SIG-M5 (cell line): ENCODE measurements at places on chromosomes 16 and 17.

DNA sequence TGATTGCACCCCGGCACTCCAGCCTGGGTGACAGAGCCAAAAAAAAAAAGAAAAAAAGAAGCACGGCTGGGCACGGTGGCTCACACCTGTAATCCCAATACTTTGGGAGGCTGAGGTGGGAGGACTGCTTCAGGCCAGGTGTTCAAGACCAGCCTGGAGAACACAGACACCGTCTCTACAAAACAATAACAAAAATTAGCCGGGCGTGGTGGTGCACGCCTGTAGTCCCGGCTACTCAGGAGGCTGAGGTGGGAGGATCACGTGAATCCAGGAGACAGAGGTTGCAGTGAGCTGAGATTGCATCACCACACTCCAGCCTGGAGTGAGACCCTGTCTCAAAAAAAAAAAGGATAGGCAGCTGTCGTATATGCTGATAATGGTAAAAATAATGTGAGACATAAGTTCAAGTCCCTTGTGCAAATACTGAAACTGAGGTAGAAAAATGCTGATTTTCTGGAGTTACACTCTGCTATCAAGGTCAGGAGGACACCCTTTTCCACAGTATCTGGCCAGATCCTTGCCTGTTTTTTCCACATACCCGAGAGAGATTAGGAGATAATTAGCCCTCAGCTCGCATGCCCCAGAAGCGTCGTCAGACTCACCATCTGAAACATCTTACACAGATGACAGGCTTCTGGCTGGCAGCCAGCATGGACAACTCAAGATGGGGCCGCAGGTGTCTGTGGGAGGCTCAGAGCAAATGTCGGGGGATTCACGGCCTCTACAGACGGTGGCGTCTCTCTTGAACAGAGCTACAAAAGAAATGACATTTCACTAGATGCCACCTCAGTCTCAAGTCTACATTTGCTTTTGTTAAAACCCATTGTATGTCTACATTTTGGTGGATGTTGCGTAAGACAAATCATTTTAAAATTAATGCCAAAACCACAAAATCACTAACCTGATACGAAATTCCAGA is 36.8 kb downstream of the WDR45B start:
- no peak for DNase-seq

- no peak for DNase-seq
Observed at GRCh38 chr17:63446753-63447470, 806 bp upstream of the CYB561 start.

DNA sequence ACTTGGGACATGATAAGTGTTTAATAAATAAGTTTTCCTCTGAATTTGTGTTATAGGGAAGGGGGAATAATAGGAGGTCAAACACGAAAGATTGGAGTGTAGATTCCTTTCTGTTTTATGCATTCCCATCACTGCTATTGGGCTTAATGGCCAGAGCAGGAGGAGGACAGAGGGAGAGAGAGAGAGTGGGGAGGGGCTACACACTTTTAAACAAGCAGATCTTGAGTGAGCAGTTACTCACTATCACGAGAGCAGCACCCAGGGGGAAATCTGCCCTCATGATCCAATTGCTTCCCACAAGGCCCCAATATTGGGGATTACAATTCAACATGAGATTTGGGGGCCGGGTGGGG is 505.0 kb downstream of the GRIN2A start:
- no peak for DNase-seq

DNA sequence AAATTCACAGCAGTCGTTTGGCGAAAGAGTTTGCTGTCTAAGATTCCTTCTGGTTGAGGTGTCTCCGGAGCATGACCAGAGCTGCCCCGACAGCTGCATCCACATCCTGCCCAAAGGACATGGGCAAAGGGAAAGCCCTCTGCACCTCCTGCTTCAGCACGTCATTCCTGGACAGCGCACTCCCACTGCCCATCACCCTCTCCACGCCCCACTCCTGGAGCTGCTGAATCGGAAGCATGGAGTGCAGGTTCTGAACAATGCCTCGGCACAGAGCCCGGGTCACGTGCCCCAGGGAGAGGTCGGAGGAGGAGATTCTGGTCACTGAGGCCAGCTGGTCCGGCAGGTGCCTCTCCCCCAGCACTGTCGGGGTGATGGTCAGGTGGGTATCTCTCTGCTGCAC is 1.3 kb upstream of the TRPV1 start:
- no peak for DNase-seq

- DNase-seq, result no peak
Observed at GRCh38 chr16:79595231-79595641, 5.3 kb downstream of the MAF start.

- no peak for DNase-seq
Observed at GRCh38 chr17:76775021-76775600, 37.2 kb downstream of the MFSD11 start.

DNA sequence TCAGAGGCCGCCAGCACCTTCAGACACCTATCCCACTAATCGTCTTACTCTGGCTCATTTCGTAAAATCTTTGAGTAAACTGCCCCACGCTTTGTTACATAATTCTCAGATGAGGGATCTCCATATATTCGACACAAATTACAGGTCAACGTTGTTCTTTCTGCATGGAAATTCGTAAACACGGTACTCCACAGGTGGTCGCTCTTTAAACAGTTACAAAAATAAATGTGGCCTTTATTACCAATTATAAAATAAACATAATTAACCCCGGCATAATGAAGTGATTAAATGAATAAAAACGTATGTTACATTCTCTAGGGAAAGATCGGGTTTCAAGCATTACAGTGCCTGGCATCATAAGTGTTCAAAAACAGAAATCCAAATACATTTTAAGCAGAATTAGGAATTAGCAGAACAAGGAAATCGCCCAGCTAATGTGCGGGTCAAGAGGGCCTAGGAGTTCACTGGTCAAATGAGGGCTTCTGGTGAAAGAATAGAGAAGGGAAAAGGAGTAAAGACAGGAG is 943 bp upstream of the PIP4K2B start:
- DNase-seq, result no peak

- DNase-seq, result no peak
Observed at GRCh38 chr17:63986821-63987220, 11.3 kb upstream of the PRR29 start.

GRCh38 chr17:82876602-82877379 is 37.0 kb upstream of the ZNF750 start:
- no peak for DNase-seq

- no peak for DNase-seq
Observed at GRCh38 chr17:35889818-35890773, 9.9 kb upstream of the CCL5 start.

GRCh38 chr16:49855280-49855821 is 561 bp downstream of the ZNF423 start:
- DNase-seq, result no peak

DNA sequence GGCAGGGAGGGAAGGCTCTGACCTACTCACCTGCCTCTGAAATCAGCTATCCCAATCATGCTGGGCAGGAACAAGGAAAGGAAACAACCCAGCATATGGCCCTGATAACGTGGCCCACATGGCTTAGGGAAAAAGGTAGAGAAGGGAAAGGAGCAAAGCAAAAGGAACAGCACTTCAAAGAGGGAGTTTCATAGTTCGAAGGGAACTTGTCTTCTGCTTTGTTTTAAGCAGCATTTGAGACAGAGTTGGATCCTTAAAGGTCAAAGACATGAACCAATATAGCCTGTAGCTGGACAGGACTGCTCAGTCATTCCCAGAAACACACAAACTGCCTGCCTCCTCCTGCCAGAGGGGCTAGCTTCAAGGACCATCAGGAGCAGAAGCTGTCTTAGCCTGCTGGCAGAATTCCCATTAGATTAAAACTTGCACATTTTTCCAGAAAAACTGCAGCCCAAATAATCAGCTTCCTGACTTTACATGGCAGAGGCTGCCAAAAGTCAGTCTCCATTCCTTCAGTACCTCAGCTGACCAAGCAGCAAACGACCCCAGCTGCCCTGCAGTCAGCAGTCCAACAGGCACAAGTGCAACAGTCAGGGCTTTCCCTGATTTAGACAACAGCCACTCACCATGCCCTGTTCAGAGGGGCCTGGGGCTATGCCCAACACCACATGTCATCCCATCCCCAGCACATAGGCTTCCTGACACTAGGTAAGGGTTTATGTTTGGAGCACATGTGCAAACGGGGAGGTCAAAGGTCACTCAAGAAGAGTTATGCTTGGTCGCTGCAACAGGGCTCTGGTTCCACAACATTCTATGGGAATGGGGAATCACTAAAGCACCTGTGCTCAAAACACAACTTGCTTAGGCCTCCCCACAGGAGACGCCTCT is 32.5 kb downstream of the RANBP10 start:
- no peak for DNase-seq

- no peak for DNase-seq
Observed at GRCh38 chr17:74260525-74260850, 13.5 kb upstream of the DNAI2 start.

- DNase-seq, result no peak
Observed at GRCh38 chr16:1288813-1289476, 20.5 kb upstream of the UBE2I start.

- no peak for DNase-seq
Observed at GRCh38 chr17:40095351-40095943, 4.9 kb downstream of the NR1D1 start.

DNA sequence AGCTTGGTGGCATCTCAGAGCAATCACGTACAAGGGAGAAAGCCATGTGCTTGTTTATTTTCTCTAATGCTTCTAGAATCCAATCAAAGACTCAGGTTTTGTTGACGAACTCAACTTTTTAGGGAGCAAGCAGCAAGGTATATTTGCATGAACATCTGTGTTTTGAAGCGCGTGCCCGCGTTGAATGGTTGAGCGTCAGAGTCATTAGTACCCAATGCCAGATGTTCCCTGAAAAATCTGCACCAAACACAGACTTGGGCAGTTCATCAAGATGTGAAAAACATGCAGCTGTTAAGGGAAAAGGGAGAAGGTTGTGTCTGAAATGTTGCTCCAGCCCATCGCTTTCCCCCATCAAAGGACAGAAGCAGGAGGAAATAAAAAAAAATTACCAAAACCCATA is 170.4 kb downstream of the SNX29 start:
- DNase-seq, result no peak

DNA sequence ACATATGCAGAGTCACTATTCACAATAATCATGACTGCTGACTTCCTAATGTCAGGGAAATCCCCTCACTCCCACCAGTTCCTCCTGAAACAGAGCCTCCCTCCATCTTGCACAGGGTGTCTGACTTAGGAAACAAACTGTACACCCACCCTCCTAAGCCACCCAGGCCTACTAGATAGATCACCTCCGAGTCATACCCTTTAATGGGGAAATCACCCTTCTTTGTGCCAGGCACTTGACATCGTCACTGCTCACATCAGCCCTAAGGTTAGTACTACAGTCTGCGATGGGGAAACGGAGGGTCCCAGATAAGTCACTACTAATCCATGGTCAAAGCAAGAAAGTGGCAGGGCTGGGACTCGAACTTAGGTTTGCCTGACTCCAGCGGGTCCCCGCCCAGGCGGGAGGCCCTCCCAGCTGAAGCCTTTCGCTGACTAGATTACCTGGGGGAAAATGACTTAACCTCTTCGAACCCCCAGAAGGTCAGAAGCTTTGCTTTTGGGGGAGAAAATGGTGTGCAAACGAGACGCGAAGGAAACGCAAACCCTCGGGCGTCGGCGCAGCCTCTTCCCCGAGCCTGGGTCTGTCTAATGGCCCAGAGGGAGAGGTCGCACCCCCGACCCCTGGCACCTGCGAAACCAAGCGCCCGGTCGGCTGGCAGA is 3.4 kb upstream of the MLLT6 start:
- DNase-seq, result no peak

DNA sequence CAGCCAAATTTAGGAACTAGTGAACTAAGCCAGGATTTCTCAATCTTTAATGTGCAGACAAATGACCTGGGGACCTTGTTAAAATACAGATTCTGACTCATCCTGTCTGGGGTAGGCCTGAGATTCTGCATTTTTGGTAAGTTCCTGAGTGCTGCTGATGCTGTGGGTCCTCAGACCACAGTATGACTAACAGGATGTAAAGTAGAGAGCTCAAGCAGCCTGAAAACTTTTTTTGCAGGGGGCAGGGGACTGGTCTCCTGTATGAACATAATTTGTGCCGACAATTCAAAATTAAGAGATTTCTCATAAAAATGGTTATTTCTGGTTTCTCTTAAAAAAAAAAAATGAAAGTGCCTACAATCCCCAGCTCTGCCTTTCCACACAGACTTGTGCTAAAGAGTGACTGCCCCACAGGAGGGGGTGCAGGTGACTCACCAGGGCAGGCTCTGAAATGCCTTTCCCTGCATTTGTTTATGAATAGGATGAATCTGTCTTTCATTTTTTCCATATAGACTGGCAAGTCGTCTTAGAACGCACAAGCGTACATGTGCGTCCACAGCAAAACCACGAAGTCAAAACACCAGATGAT is 271.5 kb downstream of the PHKB start:
- DNase-seq, result no peak

DNA sequence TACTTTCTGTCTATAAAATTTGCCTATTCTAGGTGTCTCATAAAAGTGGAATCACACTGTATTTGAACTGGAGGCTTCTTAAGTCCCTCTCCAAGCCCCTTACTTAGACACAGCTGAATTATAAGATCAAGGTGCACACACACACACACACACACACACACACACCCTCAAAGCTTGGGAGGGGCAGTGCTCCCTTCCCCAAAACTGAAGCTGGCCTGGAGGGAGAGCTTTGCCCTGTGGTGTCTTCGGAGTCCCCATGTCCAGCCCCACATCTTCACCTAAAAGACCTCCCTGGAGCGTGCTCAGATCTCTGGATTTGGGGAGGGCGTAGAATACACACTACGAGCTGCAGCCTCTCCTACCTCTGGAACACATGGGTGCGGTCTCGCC is 828 bp downstream of the EMP2 start:
- DNase-seq, result no peak
